ENCODE measurements at places on chromosomes 2 and 18.

- DNase-seq, result peak; percentile 81
Measured at GRCh38 chr2:217510771-217511291, 492.0 kb downstream of the TNS1 start.

DNA sequence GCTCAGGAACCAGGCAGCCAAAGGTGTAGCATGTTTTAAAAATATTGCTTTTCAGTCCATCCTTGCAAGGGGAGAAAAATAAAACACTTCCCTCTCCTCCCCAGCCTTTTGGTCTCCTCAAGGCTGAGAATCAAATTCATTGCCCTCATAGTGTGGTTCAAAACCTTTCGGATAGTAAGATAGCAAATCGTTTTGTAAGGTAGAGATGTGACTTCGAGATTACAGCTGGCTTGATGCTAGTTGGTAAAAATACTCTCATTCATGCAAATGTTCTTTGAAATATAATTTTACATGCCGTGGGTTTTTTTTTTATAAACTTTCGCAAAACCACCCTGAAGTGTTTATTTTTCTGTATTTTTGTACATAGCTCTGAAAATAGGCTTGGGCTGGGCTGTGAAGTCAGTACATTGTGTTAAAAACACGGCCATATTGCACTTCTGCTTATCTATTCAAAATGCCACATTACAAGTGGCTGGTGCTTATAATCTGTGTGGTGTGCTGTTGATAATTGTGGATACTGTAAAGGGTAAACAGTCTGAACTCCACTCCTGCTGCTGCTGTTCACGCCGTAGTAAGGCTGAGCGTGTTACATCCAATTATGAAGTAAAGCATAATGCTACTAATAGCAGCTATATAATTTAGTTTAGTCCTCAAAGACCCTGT lies 172.0 kb upstream of the SIX3 start:
- no peak for DNase-seq

DNA sequence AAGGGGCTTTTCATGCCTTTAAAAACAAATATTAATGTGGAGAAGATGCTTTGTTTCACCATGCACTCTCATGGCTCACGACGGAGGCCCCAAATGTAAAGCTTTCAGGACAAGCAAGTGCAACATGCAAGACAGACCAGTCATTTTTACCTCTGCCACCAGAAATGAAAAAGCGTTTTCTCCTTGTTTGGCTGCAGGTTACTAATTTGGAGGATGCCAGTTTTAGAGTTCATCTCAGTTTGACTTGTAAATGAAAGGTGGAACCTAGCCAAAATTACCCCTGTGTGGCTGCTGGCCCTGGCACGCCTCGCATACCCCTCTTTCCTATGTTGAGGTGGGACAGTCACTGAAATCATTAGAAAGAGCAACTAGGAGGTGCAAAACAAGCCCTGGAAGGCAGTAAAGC lies 138.6 kb downstream of the BCL2 start:
- no peak for DNase-seq

DNA sequence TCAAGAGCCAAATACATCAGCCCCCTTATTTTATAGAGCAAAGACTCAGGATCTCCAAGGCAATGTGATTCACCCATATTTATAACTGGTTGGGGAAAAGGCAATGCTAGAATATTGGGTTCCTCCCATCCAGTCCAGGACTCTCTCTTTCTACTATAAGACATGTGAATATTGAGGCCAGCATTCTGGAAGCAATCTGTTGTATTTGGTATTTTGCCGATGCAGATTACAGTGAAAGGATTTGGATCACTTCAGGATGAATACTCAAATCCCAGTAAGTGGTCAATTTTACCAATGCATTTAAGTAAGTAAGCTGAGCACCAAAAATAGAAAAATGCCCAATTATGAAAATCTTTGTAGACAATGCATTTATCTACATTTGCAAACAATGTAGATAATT lies 1834.7 kb upstream of the PIK3C3 start:
- DNase-seq, result no peak

DNA sequence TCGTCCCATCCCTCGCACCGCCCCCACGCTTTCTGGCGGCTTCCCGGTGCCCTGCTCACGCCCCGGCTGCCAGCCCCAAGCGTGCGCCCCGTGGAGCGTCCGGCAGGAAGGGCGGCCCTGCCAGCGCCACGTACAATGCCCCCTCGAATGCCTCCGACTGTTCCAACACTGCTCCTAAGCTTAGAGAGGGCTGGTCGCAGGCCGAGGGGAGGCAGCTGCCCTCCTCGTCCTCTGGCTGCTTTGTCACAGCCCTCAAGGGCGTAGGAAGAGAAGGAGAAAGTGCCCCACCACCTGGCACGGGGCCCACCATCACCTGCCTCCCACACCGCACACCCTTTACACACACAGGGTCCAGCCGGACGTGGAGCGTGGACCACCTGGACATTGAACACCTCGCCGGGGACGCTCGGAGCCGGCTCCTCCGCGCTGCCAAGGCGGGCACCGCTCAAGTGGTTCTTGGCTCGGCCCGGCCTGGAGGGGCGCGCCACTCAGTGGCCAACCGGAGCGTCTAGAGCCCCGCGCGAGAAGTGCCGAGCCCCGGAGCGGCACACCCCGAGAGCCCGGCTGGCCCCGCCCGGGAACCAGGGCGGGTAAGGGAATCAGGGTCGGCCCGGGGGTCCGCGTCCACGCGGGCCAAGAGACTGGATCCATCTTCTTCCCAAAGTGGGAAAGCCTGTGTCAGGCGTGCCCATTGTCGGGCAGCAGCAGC lies 830 bp downstream of the DNER start:
- DNase-seq, result no peak

DNA sequence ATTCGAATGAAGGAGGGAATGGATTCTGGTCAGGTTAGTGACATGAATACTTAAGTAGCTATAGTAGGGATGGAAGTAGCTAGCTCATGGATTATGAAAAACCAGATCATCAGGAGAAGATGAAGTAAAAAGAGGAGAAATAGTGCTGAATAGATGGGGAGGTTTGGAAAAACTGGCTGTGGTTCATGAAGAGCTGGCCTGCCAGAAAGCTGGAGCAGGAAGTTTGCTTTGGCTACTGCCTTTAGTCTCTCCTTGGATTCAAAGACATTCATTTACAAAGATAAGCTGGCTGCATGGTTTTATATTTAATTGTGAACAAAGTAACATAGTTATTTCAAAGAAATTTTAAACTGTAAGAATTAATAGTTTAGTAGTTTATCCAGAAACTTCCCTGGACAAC lies 567.0 kb downstream of the RIT2 start:
- DNase-seq, result no peak

- peak; percentile 52 for DNase-seq
Measured at GRCh38 chr2:12606472-12607000, 110.2 kb upstream of the TRIB2 start.

DNA sequence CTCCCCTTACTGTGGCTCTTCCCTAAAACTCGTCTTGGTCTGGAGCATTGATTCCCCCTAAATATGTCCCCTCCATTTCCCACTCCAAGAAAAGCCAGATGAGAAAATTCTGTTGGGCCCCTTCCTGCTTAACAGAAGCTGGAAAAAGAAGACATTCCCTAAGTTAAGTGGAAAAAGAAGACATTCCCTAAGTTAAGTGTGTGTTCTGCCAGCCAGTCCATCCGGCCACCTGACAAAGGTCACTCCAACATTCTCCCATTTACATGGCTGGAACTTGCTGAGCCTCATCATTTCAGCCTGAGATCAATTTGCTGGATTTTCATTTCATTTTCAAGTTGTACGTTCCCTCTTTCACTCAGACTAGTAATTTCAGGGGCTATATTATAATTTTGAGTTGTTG lies 52.0 kb downstream of the LYPD1 start:
- no peak for DNase-seq

DNA sequence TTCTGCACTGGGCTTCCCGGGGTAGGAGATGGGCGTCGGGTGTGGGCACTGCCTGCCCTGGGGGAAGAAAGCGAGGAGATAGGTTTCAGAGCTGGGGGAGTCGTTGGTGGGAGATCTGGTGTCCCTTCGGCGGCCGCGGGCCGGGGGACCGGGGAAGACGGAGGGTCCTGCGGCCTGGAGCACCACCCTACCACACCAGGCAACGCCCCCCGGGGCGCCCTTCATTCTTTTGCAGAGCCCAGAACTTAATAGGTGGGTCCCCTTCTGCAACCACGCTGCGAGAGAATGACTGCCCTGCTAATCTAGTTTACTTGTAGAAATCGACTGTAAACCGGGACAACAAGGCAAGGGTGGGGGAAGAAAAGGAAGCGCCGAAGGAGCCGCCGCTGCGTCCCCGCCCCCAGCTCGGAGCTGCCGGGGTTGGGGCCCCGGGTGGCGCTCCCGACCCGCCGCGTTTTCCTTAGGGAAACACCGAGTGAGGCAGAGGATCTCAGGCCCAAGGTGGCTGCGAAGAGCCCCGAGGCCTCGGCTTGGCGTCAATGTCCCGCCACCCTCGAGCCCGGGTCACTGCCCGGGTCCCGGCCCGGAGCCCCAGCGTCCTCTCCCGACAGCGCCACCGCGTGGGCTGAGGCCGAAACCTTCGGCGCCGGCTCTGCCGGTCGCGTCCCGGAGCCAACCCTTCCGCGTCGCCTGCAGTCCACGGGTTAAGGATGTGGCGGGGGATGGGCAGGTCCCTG lies 5.4 kb upstream of the SATB2 start:
- peak; percentile 53 for DNase-seq

- DNase-seq, result no peak
Measured at GRCh38 chr18:47602273-47602897, 328.1 kb downstream of the SMAD2 start.

DNA sequence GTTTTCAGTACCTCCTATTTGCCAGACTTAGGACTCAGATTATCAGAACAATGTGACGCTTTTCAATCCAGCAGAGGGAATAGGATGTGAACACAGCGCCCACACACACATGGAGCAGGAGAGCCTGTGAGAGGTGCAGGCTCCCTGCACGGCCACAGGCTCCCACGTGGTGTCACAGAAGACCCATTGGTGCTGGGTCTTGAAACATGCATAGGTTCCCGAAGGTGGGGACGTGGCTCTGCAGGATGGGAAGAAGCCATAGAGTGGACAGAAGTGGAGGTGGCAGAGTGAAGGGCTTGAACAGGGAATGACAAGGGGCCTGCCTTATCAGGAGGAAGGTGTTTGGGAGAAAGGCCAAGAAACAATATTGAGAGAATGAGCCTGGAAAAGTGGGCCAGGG lies 78.5 kb upstream of the BCL2L11 start:
- no peak for DNase-seq

DNA sequence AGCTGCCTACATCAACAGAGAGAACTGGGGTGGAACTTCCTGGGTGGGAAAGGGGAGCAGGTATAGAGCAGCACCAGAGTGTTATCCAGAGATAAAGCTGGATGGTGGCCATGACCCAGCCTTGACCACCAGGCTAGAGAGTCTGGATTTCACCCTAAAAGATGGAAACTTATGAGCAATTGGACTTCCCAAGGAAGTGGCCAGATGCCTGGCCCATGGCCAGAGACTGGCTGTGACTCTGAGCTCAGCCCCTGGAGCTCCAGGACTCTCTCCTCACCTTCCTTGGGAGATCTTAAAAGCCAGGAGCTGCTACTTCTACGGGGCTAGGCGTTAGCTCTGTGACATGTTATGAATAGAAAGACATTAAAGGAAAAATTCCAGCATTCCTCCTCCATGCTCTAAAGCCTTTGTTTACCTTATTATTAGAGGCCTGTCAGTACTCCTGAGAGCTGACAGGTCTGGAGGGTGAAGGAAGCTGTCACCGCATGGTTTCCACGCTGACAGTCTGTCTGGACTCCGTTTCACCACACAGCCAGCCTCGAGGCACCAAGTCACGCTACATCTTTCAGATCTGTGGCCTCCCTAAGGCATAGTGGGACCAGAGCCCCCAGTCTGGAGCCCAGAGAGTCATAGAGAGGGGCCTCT lies 260.0 kb upstream of the SIX2 start:
- peak; percentile 31 for DNase-seq

GRCh38 chr2:145845207-145845894 lies 1325.4 kb upstream of the ZEB2 start:
- peak; percentile 70 for DNase-seq

GRCh38 chr18:7953095-7953958 lies 386.2 kb downstream of the PTPRM start:
- no peak for DNase-seq

GRCh38 chr2:187906021-187906420 lies 351.8 kb upstream of the TFPI start:
- no peak for DNase-seq

GRCh38 chr2:230890646-230891045 lies 25.9 kb downstream of the ITM2C start:
- DNase-seq, result no peak

- no peak for DNase-seq
Measured at GRCh38 chr2:146262606-146263005, 1582.2 kb upstream of the ACVR2A start.

- DNase-seq, result no peak
Measured at GRCh38 chr2:118834901-118835745, 12.3 kb downstream of the EN1 start.

DNA sequence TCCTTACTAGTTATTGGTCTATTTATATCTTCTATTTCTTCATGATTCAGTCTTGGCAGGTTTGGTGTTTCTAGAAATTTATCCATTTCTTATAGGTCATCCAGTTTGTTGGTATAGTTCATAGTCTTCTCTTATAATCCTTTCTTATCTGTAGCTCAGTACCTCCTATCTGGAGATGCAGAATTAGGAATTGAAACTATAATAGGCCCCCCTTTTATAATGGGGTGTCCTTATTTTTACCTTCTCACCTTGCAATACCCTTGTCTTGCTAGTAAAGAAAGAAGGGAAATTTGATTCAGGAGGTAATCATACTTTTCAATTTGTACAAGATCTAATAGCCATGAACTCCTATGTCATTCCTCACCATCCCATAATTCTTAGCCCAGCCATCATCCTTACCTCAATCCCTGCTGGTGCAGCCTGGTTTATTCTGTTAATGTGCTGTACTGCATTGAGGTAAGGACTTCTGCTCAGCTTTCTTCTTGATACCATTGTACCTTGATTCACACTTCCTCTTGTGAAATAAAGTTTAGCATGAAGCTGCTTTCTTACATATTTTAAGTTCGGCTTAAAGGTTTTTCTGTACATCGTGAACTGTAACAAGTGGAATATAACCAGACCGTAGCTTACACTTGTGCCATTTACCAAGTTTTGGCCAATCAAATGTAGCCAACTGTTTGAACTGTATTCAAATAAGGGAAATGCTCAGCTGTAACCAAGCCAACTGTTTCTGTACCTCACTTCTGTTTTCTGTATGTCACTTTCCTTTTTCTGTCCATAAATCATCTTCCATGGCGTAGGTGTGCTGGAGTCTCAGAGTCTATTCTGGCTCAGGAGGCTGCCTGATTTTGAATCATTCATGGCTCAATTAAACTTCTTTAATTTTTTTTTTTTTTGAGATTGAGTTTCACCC lies 40.1 kb upstream of the PTH2R start:
- DNase-seq, result no peak

DNA sequence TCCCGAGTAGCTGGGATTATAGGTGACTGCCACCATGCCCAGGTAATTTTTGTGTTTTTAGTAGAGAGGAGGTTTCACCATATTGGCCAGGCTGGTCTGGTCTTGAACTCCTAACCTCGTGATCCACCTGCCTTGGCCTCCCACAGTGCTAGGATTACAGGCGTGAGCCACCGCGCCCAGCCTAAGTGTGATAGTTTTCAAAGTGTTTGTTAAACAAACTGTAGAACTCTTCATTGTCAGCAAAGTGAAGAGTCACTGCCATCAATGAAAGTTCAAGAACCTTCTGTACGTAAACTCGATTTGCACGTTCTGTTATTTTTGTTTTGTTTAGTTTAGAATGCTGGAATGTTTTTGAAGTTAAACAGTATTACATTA lies 18.0 kb upstream of the SOS1 start:
- DNase-seq, result no peak

All from fibroblast of lung (primary cell).